ENCODE measurements at places on chromosomes 6 and 20. TPM values are rescaled to one million over a fixed set of nuclear protein-coding genes. Genes with fewer than 3 reads are reported as not detected.
A peak's percentile ranks its signal among the peaks of the same experiment; 100 is the strongest.

The PRR18 gene
- total RNA-seq, result not detected

The PRRT1 gene
- 1.2 TPM for total RNA-seq

The HLA-E gene
- total RNA-seq, result 962 TPM

The BCAS1 gene
- 0.09 TPM for total RNA-seq

The AKAP12 gene
- 0.11 TPM for total RNA-seq

The ULBP2 gene
- 0.53 TPM for total RNA-seq

The ADAM33 gene
- total RNA-seq, result not detected

The KCNQ2 gene
- total RNA-seq, result 0.37 TPM

DNA sequence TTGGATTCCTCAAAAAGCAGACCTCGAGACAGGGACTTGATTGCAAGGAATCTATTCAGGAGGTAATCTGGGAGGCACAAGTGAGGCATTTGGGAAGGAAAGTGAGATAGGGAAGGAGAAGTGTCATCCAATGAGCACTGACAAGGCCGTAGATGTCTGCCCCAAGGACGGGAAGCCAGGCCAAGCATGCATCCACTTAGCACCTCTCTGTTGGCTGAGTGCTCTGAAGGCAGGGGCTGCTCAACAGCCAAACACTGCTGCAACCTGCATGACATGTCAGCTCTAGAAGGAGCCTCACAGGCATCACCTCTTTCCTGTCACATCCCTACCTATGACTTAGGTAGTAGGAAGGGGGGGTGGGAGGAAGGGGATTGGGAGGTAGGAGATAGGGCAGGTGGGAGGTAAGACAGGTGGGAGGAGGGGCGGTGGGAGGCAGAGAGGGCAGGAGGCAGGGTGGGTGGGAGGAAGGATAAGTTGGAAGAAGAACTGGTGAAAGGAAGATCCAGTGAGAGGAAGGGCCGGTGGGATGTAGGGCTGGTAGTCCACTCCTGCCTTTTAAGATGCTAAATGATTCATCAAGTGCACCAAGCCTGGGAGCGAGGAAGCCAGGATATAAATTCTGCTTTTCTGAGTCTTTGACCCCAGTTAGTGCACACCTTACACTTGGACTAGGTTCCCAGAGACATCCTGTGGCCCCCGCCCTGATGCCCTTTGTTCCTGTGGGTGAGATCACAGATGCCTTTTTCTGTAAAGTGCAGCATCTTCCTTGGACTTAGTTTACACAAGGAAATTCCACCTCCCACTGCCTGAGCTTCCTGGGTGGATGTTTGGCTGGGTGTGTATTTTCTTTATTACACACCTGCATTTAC, 83.8 kb upstream of the NXT1 start:
- DNase-seq, result no peak

GRCh38 chr6:150263765-150264404, 104.9 kb upstream of the IYD start:
- DNase-seq, result peak; percentile 39

GRCh38 chr20:23632711-23633573, 4.8 kb downstream of the CST3 start:
- no peak for DNase-seq

DNA sequence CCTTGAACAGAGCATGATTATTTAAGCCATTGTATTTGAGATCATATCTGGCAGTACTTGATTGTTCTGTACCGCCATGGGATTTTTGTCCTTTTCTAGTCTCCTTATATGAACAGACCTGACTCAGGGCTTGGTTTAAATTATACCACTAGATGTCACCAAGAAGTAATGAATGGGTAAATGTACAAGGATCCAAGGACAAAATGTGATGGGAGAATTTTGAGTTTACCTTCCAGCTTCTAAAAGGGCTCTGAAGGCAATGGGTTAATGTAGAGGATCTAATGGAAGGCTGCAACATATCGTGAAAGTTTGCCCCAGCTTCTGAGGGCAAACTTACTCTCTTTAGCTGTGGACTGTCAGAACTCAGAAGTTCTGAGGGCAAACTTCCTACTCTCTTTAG, 12.0 kb downstream of the RNF8 start:
- no peak for DNase-seq

DNA sequence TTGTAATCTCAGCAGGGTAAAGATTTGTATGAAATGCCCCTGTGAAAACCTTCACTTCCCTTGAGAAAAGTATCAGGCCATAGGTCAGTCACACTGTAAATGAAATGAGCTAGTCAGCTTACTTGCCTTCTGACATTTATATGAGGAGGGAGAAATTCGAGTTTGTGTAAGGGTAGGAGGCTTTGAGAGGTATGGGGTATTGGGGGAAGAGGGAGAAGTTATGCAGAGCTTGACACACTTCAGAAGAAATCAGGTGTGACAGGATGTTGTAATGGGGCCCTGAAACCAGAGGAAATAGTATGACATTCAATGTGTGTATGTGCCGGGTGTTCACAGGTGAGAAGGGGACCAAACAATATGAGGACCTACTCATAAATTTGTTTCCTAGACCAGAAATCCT, 64.2 kb upstream of the CCN6 start:
- no peak for DNase-seq

DNA sequence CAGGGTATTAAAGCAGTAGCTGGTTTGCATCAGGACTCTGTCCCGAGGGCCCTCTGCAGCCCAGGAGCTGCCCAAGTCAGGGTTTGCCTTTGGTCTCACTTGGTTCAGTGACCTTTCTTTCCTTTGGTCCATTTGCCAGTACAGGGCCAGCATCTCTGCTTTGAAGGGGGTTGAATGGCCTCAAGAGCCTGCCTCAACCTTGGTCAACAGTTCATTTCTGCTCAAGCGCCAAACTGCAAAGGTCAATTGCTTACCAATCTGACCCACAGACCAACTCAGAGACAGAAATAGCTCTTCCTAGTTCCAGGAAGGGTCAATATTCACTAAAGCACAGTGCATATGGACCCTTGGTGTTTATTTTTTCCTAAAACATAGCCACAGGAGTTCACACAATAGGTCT, 19.4 kb downstream of the VIP start:
- no peak for DNase-seq

DNA sequence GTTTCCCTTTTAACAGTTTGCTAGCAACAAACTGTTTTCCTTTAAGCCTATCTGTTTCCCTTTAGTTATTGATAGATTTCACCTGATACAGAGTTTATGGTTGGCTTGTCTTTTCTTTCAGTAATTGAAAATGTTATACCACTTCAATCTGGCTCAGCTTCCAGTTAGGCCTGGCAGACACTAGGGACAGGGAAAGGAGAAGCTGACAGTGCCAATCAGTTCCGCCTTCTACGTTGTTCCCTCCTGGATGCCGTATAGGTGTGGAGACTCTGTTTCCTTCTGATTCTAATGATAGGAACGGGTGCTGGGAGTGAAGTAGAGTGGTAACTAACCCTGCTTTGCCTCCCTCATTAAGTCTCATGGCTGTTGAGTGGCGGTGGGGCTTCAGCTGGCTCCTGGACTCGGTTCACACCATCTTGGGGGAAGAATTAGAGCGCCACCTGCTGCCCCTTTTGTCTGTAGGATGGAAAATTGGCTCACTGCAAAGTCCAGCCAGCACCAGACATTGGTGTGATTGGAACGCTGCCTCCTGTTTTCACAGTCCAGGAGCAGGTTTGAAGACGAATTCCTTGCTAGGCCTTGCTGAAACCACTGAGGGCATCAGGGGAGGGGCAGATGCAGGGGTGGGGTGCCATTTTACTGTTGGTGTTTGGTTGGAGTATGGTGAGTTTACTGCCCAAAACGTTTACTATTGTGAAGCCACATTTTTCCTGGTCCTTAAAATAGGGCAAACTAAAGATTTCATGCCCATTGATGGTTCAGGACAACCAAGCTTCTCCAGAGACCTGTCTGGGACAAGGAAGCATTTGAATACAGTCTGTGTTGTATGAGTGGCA, 1729.5 kb downstream of the GRIK2 start:
- DNase-seq, result no peak

DNA sequence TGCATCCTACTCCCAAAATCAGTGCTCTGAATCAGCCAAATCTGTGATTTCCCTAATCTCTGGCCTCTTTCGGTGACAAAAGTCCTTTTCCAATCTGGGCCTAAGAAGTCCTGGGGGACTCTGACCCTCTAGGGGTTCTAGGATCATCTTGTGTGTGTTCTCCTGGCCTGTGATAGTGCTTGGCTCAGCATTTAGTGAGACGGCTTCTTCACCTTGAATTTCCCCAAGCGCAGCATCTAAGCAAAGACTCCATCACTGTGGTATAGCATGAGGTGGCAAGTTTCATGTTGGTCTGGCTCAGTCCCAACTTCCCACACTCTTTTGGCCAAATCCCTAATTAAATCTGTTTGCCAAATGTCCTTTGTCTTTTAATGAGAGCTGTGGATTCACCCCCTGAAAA, 12.1 kb upstream of the IL17A start:
- DNase-seq, result no peak
